ENCODE measurements at places on chromosomes 12 and 14. TPM values are rescaled to one million over a fixed set of nuclear protein-coding genes. Genes with fewer than 3 reads are reported as not detected.

The FAM181A gene
- 0.95 TPM for total RNA-seq

The PLCZ1 gene
- total RNA-seq = not detected

The MYF5 gene
- not detected for total RNA-seq

The TRIM9 gene
- total RNA-seq = 2.8 TPM

The PROX2 gene
- total RNA-seq = not detected

The POTEM gene
- total RNA-seq = not detected

The RAD9B gene
- 0.97 TPM for total RNA-seq

The ASCL1 gene
- total RNA-seq = not detected

The CCDC196 gene
- total RNA-seq = not detected

The ADAM21 gene
- not detected for total RNA-seq

- no peak for DNase-seq
- H3K27ac ChIP-seq = no peak overlapping the region
- no peaks in the 10 kb centered on the region for H3K36me3 ChIP-seq
These were observed 55.5 kb downstream of the RDH12 start for GRCh38 chr14:67757175-67757574.

DNA sequence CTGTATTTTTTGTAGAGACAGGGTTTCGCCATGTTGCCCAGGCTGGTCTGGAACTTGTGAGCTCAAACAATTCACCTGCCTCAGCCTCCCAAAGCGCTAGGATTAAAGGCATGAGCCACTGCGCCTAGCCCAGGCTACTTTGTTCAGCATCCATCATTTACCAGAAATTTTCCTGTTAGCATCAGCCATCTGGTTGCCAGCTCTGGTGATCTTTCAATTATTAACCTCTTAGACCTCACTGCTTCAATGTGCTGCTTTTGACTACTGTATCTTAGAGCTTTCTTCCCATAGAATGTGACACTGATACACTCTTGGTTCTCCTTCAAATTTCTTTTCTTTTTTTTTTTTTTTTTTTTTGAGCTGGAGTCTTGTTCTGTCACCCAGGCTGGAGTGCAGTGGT is 5.4 kb upstream of the AMHR2 start:
- no peak overlapping the region for H3K4me3 ChIP-seq
- no peak overlapping the region for H3K27ac ChIP-seq
- no peaks in the 10 kb centered on the region for H3K27me3 ChIP-seq
- H3K36me3 ChIP-seq = no peaks in the 10 kb centered on the region
- no peak for DNase-seq

- DNase-seq = no peak
- H3K36me3 ChIP-seq = no peaks in the 10 kb centered on the region
- H3K4me3 ChIP-seq = no peak overlapping the region
- H3K27ac ChIP-seq = no peak overlapping the region
These were observed 24.0 kb downstream of the TCTN1 start for GRCh38 chr12:110637869-110638441.

DNA sequence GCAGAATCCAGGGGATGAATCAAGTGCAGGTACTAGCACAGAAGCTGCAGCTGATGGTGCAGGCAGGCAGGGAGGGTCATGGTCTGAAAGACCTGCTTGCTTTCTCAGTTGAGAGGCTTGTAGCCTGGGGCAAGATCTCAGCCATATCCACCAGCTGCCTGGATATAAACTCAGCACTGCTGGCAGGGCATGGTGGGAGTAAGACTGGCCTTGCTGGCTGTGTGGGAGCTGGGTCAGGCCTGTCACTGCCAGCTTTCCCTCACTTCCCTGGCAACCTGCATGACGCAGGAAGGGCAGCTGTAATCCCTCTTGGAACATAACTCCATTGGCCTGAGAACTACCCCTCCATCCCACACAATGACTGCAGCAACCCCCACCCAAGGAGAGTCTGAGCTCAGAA is 230.1 kb downstream of the ANO6 start:
- DNase-seq = no peak
- no peak overlapping the region for H3K4me3 ChIP-seq
- no peak overlapping the region for H3K27ac ChIP-seq
- H3K36me3 ChIP-seq = no peaks in the 10 kb centered on the region

- no peak for DNase-seq
- H3K4me3 ChIP-seq = no peak overlapping the region
- no peaks in the 10 kb centered on the region for H3K36me3 ChIP-seq
- no peaks in the 10 kb centered on the region for H3K27me3 ChIP-seq
- no peak overlapping the region for H3K27ac ChIP-seq
These were observed 1.9 kb upstream of the BCL11B start for GRCh38 chr14:99273766-99274345.

- DNase-seq = no peak
- no peaks in the 10 kb centered on the region for H3K4me1 ChIP-seq
- H3K4me3 ChIP-seq = no peak overlapping the region
- no peak overlapping the region for H3K27ac ChIP-seq
These were observed 89.7 kb downstream of the GLT1D1 start for GRCh38 chr12:128942960-128943477.

GRCh38 chr14:87679866-87680265 is 313.1 kb downstream of the GALC start:
- no peak for DNase-seq
- H3K36me3 ChIP-seq = no peaks in the 10 kb centered on the region
- H3K27ac ChIP-seq = no peak overlapping the region
- no peak overlapping the region for H3K4me3 ChIP-seq
- H3K4me1 ChIP-seq = no peaks in the 10 kb centered on the region

DNA sequence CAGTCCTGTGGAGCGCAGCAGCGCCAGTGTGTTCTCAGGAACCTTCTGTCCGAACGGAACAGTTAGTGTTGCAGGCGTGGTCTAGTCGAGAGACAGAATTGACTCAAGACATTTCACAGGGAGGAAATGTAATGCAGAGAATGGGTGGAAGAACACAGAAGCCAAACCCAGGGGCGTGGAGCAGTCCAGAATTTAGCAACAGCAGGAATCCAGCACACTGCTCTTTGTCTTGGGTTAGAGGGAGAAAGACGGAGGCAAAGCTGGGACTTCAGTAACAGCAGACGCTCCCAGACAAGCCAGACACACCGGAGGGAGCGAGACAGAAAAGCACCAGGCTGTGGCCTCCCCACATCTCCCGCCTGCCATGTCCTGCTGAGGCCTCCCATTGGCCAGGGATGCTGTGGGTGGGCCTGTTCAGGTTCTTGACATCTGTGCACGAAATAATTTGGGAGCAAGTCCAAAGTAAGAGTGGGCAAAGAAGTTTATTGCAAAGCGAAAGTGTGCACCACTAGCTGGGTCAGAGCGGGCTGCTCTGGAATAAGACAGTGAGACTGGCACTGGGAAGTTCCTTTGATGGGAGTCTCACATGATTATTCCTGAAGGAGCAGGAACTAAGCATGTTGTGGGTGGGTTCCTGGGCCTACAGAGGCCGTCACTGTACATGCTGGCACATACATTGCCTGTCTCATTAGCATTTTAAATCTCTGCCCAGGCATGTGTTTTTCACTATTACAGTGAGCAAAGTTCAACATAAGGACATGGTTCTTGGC is 339.3 kb upstream of the SFSWAP start:
- peak; percentile 30 for DNase-seq
- H3K36me3 ChIP-seq = no peaks in the 10 kb centered on the region
- H3K4me1 ChIP-seq = peaks cover 26% of the 10 kb centered on the region
- no peaks in the 10 kb centered on the region for H3K27me3 ChIP-seq
- H3K27ac ChIP-seq = peak overlapping the region; percentile 10

DNA sequence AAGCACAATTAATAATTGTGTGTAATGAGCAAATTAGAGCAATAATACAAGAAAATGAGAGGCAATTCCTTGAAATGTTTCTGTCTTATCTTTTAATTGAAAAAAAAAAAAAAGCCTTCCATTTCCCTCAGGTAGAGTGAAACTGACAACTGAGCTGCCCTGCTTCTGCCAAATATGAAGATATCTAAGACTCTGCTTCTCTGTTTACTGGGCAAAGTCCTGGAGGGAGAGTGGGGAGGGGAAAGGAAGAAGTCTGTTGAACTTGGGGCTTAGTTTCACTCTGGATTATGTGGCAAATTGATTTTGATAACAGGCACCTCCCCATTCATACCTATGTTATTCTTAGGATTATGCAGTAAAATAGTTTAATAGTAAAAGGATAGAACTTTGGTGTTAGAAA is 364.9 kb downstream of the NRXN3 start:
- no peak for DNase-seq
- no peak overlapping the region for H3K27ac ChIP-seq
- no peak overlapping the region for H3K4me3 ChIP-seq
- no peaks in the 10 kb centered on the region for H3K27me3 ChIP-seq
- H3K36me3 ChIP-seq = no peaks in the 10 kb centered on the region
- no peaks in the 10 kb centered on the region for H3K4me1 ChIP-seq

- no peak for DNase-seq
- no peaks in the 10 kb centered on the region for H3K4me1 ChIP-seq
- H3K36me3 ChIP-seq = no peaks in the 10 kb centered on the region
- no peak overlapping the region for H3K27ac ChIP-seq
- no peaks in the 10 kb centered on the region for H3K27me3 ChIP-seq
These were observed 125.6 kb upstream of the RPH3A start for GRCh38 chr12:112665958-112666357.

DNA sequence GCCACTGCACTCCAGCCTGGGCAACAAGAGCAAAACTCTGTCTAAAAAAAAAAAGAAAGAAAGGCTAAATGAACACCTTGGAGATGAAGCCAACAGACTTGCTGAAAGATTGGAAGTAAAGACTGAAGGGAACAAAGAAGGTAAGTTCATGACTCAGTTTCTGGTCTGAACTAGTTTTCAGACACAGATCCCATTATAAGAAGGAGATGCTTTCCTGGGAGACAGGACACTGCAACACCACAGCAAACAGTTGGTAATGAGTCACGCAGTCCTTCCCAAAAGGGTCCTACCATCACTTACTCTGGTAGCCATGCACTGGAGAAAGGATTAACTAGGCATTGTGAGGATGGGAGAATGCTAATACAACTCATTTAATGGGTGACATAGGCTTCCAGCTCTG is 97.2 kb downstream of the SSPN start:
- DNase-seq = no peak
- H3K4me1 ChIP-seq = peaks cover 2% of the 10 kb centered on the region
- no peaks in the 10 kb centered on the region for H3K27me3 ChIP-seq
- no peaks in the 10 kb centered on the region for H3K36me3 ChIP-seq

- H3K36me3 ChIP-seq = no peaks in the 10 kb centered on the region
- no peaks in the 10 kb centered on the region for H3K4me1 ChIP-seq
- no peaks in the 10 kb centered on the region for H3K27me3 ChIP-seq
- no peak overlapping the region for H3K4me3 ChIP-seq
These were observed 55.1 kb downstream of the PPP1R36 start for GRCh38 chr14:64604881-64605280.

DNA sequence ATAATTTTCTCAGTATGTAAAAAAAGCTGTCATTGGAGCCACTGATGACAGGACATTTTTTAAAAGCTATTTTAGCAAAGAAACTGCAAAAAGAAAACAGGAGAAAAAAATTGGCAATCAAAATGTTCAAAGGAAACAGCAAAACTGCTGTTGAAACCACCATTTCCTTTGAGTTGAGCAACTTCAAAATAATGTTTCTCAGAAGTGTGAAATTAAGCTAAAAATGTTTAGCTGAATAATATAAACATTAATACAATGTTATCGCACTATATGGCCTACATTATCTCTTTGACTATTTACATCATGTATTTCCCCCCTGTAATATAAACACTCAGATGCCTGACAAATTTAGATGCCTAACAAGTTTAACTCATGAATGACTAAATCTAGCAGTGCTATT is 23.4 kb upstream of the GLIPR1 start:
- no peak overlapping the region for H3K4me3 ChIP-seq
- H3K36me3 ChIP-seq = no peaks in the 10 kb centered on the region

- no peak for DNase-seq
- H3K4me3 ChIP-seq = no peak overlapping the region
- H3K4me1 ChIP-seq = no peaks in the 10 kb centered on the region
These were observed 333.7 kb downstream of the MED13L start for GRCh38 chr12:115943630-115944391.

GRCh38 chr12:64652346-64652745 is 42.1 kb downstream of the RASSF3 start:
- no peaks in the 10 kb centered on the region for H3K4me1 ChIP-seq
- no peak overlapping the region for H3K27ac ChIP-seq
- H3K36me3 ChIP-seq = no peaks in the 10 kb centered on the region

- H3K4me1 ChIP-seq = peaks cover 2% of the 10 kb centered on the region
- no peaks in the 10 kb centered on the region for H3K27me3 ChIP-seq
- DNase-seq = no peak
- H3K4me3 ChIP-seq = no peak overlapping the region
These were observed 13.2 kb downstream of the CPNE8 start for GRCh38 chr12:38892087-38892786.

DNA sequence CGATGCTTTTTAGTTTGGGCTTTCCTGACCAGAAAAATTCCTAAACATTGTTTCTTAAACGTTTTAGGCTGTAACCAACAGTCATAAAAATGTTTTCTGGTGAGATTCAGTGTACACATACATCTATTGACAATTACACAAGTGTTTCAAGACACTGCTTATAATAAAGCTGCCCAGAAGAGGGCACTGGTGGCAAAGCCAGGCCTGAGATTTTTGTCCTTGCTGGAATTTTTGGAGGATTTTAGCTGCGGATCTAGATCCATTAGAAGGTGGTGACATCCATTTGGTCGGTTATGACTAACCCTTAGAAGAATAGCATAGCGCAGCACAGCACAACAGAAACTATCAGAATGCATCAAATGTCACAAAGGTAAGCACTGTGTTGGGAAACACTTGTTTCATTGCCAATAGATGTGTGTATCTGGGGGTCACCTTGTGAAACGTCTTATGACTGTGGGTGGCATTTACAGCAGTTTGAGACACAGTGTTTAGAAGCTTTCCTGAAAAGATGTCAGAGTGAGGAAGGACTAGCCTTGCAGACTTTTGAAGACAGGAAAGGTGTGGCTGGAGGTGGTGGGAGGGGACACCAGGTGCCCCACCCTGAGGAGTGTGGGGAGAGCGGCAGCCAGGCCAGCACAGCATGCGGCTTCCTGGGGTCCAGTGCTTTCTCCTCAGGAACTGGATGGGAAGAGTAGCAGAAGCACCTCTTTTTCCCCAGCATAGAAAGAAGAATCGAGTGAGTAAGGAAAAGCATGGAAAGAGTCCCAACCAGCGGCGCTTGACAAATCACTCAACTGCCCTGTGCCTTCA is 54.7 kb upstream of the FKBP4 start:
- no peak overlapping the region for H3K27ac ChIP-seq
- H3K27me3 ChIP-seq = no peaks in the 10 kb centered on the region
- H3K4me3 ChIP-seq = no peak overlapping the region
- no peak for DNase-seq

- DNase-seq = no peak
- H3K27ac ChIP-seq = no peak overlapping the region
- H3K36me3 ChIP-seq = no peaks in the 10 kb centered on the region
These were observed 16.5 kb downstream of the SLC24A4 start for GRCh38 chr14:92339426-92339825.
